ENCODE measurements at places on chromosomes 4 and X.
A peak's percentile ranks its signal among the peaks of the same experiment; 100 is the strongest.

DNA sequence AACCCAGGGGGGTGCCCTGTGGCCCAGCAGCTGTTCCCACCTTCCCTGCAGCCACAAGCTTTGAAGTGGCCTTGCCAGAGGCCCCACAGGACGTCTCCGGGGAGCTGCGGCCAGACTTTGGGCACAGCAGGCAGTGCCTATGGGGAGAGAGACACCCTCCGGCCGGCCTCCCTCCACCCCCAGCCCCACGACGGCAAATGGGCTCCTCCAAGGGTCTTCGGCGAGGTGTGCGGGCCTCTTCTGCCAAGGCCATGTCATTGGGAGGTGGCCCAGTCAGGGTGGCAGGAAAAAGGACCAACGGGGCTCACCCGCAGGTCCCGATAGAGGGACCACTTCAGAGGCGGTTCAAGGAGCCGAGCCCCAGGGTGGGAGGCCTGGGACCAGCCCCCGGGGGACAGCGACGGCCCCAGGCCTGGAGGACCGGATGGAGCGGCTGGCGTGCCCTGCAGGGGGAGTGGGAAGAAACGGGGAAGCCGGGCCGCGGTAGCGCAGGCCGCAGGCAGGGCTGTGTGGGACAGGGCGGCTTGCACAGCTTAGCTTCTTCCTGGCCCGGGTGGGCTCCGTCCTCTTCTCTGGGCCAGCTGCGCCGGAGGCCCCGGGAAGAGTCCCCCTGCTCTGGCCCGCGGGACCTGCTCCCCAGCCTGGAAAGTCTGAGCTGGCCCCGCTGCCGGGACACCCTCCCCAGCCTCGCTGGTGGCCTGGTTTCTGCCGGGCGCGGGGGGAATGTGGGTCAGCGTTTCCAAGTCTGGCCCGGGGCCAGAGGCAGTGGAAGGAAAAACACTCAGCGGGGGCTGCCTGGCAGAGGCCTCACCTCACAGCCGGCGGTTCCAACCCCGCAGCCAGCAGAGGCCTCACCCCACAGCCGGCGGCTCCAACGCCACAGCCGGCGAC is 21.9 kb upstream of the SPON2 start:
- DNase-seq, result peak; percentile 53

GRCh38 chr4:3462321-3462789 is 751 bp upstream of the DOK7 start:
- no peak for DNase-seq

DNA sequence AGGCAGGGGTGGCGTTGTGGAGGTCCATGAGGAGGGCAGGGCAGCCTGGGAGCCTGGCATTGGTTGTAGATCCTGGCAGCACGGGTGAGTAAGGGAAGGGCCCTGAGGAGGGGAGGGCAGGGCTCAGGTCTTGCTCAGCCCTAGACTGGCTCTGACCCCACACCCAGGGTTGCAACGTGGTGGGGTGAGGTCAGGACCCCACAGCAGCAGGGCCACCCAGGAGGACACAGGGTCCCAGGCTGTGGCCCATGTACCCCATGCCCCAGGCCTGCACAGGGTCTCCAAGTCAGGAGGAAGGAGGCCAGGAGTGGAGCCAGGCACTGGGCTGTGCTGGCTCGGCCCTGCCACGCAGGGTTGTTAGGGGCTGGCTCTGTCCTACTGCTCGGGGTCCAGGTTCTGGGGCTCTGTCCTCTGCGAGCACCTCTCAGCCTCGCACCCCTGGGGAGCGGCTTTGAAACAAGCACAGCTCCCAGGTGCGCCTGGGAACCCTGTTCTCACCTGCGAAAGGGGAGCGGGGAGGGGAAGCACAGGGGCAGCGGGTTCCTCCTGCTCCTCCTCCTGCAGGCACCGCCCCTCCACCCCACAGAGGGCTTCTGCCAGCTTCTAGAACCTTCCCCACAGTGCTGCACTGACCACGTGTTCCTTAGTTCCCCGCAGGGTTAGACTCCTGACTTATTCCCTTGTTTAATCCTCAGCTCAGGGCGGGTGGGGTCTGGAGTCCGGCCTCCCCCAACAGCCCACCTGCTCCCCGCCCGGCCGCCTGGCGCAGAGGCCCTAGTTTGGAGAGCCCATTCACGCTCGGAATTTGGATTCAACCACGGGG is 20.4 kb downstream of the MSANTD1 start:
- no peak for DNase-seq

GRCh38 chr4:141759796-141760425 is 123.5 kb downstream of the IL15 start:
- DNase-seq, result peak; percentile 64

DNA sequence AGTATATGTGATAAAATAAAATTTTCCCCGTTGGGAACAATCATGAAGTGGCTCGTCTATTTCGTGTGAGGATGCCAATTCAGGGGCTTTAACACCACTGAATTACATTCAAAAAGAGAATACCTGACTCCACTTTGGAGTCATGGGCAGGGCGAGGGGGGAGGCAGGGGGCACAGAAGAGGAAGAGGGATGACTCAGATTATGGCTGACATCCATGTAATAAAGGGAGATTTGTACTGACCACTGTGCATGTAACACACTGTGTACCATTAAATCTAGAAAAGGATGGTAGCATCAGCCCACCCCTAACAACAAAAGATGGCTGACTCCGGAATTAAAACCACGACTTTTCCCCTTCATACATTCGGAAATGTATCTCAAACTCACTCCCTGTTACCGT is 1.3 kb downstream of the SLC9A7 start:
- DNase-seq, result peak; percentile 33

DNA sequence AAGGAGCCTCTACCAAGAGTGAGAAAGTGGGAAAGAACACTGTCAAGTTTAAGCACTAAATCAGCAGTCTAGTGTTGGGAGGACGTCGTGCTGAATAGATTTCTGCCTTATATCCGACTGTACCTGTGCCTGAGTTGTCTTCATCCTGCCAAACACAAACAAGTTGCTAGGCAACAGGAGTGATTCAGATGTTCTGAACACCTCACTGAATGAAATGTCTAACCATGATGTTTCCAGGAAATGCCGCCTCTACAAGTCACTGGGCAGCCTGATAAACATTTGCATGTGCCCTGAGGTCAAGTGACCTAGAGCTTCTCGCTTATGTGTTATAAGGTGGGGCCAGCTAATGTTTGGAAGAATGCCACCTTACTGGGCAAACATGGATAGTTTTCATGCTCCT is 37.9 kb downstream of the SGMS2 start:
- peak; percentile 68 for DNase-seq

GRCh38 chrX:152245213-152245612 is 106.8 kb upstream of the MAGEA10 start:
- peak; percentile 30 for DNase-seq

- DNase-seq, result no peak
These were observed 34.0 kb upstream of the RASGEF1B start for GRCh38 chr4:81505726-81506125.

GRCh38 chr4:161892951-161893350 is 270.8 kb downstream of the FSTL5 start:
- DNase-seq, result peak; percentile 1

DNA sequence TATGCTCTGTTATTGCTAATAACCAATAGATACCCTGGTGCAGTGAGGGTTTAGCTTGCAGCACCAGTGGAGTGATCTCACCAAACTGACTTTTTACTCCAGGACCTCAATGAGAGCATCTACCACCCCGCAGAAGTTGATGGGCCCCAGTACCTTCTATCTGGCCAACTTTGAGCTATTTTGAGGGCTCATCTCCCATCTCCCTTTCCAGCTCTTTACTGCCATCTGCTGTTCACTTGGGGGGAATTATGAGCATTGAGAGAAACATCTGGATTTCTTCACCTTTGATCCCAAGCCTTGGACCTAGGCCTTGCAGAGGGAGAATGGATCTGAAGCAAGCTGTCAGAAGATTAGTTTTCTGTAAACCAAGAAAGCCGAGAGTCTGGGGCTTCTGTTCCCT is 143.6 kb downstream of the TMEM164 start:
- peak; percentile 44 for DNase-seq

DNA sequence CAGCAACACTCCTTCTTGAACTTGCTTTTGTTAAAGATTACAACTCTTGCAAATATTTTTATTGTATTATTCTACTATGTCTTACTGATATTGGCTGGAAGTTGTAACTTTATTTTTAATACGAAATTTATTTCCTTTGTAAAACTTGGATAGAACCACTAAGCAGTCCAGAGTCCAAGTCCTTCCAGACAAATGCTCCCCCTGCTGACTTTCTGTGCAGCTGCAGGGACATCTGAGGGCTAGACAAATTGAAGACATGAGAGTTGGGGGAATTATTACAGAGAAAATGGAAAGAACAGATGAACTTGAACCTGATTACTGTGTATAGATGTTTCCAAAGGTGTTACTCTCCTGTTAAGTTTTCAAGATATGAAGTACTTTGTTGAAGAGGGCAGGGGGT is 238.8 kb downstream of the GRIA3 start:
- peak; percentile 47 for DNase-seq

DNA sequence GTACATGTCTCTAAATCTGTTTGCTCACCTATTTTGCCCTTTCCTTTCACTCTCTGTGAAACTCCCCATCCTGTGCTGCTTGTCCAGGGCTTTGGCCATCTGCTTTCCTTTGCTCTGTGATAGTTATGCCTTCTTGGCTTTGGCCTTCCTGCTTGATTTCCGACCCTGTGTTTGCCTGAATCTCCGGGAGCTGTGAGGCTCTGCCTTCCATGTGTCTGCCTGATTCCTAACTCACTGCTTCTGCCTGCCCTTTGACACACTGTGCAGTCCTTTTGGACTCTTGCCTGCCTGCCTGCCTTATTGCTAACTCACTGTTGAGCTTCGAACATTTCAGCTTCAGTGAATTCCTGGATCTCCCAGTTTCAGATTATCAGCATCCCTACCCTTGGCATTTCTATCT is 143.1 kb downstream of the C4orf33 start:
- DNase-seq, result peak; percentile 34

GRCh38 chr4:62320612-62321011 is 1120.5 kb downstream of the ADGRL3 start:
- DNase-seq, result no peak

DNA sequence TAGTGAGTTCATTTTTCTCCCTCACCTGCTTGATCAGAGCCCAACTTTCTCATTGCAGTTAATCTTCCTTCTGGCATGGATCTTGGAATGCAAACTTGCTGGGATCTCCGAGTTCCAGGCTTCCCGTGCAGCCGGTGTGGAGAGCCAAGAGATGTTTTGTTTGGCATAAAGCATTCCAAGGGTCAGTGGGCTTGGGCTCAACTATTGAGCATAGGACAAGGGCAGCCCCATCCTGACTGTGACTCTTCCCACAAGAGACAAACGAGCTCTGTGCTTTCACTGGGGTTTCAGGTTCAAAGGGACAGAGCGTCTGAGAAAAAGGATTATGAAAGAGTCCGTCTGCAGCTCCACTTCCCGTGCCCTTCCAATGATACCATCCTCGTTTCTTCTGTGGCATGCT is 10.5 kb downstream of the TLR7 start:
- no peak for DNase-seq

- peak; percentile 20 for DNase-seq
These were observed 220.0 kb downstream of the SPCS3 start for GRCh38 chr4:176539785-176540175.

GRCh38 chr4:177400030-177400429 is 42.2 kb downstream of the AGA start:
- DNase-seq, result no peak

DNA sequence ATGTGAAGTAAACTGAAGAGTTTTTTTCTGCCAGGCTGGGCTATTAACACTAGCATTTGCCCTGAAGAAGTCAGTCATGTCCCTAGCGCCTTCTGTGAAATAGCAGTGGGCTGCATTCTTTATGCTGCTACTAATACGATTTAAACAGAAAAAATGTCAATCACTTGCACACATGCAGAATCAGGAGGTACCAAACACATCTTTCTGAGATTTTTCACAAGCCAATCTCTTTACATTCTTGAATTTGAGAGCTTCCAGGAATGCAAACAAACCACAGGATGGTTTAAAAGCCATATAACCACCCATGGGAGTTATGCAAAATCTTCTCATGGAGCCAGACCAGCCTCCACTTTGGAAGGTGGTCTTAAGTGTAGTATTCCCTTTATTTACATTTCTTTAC is 220.1 kb downstream of the IQCM start:
- DNase-seq, result no peak

DNA sequence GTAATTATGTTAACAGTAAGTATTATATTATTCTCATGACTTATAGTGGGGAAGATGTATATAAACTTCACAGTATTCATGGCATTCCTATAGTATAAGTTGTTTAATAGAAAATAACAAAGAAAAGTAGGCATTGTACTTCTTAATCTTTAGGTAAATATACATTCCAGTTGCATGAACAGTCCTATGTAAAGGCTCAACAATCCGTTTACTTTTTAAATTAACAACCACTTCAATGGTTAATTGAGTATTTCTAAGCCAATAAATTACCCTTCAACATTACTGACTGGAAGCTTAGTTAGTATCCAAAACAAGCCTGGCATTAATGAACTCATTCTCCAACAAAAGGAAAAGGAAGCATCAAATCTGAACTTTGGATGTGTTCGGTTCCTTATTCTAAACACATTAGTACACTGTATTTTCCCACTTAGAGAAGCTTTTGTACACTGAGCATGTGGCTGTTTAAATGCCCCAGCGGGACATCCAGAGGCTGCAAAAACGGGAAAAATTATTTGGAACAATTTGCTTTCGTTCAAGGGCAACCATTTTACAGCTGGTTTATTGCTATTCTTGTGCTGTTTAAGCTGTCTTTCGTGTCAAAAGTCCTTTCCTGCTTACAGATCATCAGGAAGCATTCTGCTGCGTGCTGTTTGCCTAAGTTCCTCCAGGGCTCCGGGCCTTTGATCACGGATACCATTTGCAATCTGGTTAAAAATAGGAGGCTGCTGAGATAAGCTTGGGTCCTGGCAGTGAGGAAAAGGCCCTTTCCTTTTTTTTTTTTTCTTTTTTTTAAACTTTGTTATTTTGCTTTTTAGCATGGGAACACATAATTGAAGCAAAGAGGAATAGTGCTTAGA is 460.3 kb downstream of the SPRY1 start:
- DNase-seq, result peak; percentile 51

GRCh38 chr4:140866492-140867005 is 110.4 kb upstream of the TBC1D9 start:
- DNase-seq, result no peak

DNA sequence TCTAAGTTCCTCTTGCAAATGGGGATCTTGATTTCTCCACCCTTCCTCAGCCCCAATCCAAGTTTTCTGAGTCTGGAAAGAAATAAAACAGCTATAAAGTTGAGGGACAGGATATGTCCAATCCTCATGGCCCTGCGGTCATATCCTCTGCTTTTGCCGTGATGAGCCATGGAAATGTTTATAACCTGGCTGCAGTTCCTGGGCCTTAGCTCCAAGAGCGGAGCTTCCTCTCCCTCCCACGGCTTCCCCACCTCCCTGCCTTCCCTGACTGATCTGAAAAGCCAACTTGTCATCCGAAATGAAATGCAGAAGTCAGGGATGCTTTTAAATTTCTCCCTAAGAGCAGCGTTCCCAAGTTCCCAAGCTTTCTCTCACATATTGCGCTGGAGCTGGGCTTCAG is 221.5 kb upstream of the SFRP2 start:
- DNase-seq, result no peak

Measured in astrocyte of the spinal cord (primary cell).